Upper lobe of right lung (tissue), 1 donor: ENCODE measurements at places on chromosomes 4 and X. TPM values are rescaled to one million over a fixed set of nuclear protein-coding genes. Genes with fewer than 3 reads are reported as not detected.

- no peaks in the 10 kb centered on the region for H3K4me1 ChIP-seq
- H3K27ac ChIP-seq: no peak overlapping the region
- no peak overlapping the region for H3K4me3 ChIP-seq
These were observed 3.6 kb upstream of the SLAIN2 start for GRCh38 chr4:48337731-48338130.

DNA sequence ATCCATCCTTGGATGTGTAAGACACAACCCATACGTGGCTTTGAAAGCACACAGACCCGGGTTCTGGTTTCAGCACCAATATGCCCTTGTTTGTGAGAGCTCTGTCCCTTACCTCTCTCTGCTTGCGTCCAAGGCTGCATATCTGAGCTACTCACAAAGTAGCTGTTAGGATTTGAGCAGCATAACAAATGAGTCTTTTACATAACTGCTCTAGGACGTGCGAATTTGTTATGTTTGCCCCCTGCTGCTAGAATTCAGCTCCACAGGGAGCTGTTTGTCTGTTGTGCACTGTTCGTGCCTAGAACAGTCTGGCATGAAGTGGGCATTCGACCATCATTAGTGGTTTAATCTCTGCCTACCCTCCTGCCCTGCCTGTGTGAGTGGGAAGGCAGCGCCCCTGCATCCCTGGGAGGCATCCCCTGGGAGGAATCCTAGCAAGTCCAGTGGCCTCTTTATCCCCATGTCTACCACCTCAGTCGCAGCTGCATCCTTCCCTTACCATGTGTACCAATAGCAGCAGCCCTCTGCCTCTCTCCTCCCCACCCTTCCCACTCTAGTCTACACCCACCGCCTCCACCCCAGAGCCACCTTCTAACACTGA, 42.1 kb downstream of the SLC2A9 start:
- H3K4me1 ChIP-seq: no peaks in the 10 kb centered on the region
- DNase-seq: no peak
- H3K27me3 ChIP-seq: no peaks in the 10 kb centered on the region
- no peaks in the 10 kb centered on the region for H3K36me3 ChIP-seq

GRCh38 chrX:98717970-98718369, 1692.1 kb downstream of the PCDH19 start:
- H3K36me3 ChIP-seq: no peaks in the 10 kb centered on the region
- H3K4me1 ChIP-seq: no peaks in the 10 kb centered on the region
- no peak for DNase-seq
- H3K27ac ChIP-seq: no peak overlapping the region

CTAG1A gene
- not detected for total RNA-seq
